ENCODE measurements at places on chromosomes 6 and 20.

DNA sequence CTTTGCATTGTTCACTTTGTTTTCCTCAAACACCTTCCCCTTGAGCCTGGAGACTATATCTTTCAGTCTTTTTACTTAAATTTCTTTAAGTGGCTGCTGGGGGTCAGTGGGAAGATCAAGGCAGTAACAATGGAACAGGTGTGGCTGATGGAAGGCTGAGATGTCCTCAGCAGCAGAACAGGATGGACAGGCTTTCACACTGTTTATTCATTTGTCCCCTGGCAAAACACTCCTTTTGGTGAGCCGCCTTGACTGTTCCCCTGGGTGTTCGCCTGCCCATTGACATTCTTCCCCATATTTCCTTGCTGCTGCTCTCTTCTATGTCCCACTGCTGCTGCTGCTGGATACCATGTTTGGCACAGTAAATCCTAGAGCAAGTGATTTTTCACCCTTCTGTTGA lies 38.1 kb downstream of the RNF144B start:
- DNase-seq, result no peak

DNA sequence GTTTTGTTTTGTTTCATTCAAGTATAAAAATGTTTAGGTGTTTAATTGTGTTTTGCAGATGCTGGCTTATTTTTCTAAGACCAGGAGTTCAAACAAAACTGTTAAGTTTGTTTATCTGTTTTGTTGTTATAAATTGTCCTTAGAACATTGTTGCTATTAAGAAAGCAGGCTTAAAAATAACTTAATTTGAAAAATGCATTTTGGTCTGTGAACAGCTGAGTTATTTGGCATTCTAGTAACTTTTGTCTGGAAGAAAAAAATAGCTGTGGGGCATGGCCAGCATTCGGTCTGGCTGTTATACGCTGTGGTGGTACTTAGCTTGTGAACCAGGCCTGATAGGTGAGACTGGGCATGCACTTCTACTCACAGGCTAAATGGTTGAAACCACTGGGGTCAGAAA lies 37.8 kb downstream of the SLX4IP start:
- no peak for DNase-seq

DNA sequence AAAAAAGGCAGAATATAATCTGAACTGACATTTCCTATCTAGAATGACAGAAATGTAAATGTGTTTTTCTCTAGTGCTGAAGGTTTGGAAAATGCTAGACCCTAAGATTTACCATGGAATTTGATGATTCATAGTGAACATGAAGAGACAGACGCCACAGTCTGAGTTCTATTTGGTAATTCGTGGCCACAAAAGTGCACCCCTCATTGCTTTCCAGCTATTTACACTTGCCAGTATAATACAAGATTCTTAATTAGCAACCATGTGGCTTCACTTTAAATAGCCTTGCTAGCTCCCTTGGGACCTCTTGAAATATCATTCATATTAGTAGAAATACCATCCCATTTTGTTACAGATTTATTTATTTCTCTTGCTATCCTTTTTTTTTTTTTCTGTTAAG lies 636.8 kb downstream of the PRKN start:
- no peak for DNase-seq

- no peak for DNase-seq
Measured at GRCh38 chr6:167537816-167538215, 212.9 kb downstream of the TTLL2 start.

- DNase-seq, result no peak
Measured at GRCh38 chr6:193773-194310, 98.4 kb upstream of the DUSP22 start.

- DNase-seq, result no peak
Measured at GRCh38 chr6:43113431-43114260, 37.5 kb downstream of the PTK7 start.

DNA sequence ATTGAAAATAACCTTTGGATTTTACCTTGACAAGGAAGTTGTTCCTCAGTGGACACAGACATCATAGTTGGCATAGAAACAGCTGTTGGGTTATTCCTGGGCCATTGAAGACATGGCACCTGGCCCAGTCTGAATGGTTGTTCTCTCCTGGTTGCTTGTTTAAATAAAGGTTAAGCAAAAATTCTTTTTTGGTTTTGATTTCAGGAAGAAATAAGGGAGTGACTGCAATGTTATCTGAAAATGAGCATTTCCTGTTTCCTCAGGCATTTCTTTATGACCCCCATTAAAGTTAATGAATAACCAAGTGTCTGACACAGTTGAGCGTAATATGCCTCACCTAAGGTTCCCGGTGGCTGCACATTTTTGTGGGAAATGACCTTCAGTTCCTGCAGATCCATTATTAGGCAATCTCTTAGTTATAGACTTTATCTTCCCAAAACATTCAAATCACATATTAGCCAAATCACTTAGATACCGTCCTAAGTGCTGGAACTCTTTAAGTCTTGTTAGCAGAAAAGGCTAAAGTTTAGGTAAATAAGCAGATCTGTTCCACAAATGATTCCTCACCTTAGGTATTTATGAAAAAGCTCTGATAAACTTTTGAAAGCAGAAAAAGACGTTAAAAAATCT lies 648.7 kb upstream of the FLRT3 start:
- no peak for DNase-seq

DNA sequence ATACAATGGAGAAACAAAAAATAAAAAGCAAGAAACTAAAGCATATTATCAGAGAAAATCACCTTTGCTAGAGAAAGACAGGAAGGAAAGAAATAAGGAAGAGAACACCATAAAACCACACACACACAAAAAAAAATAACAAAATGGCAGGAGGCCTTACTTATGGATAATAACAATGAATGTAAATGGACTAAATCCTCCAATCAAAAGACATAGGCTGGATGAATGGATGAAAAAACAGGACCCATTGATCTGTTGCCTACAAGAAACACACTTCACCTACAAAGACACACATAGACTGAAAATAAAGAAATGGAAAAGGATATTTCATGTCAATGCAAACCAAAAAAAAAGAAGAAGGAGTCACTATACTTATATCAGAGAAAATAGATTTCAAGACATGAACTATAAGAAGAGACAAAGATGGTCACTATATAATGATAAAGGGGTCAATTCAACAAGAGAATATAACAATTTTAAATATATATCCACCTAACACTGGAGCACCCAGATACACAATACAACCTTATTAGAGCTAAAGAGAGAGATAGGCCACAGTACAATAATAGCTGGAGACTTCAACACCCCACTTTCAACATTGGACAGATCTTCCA lies 693.6 kb downstream of the HACE1 start:
- DNase-seq, result no peak

Data from NT2/D1 (cell line).